Uterine smooth muscle cell (primary cell): ENCODE measurements at places on chromosomes 4 and X. TPM values are rescaled to one million over a fixed set of nuclear protein-coding genes. Genes with fewer than 3 reads are reported as not detected.

Gene HSFX4
- total RNA-seq = not detected in 2 replicates

Gene CNGA2
- not detected in 2 replicates for total RNA-seq

Gene IL1RAPL2
- total RNA-seq = 0.11 TPM in 1 of 2 replicates, not detected in the other

Gene GAGE12J
- not detected in 2 replicates for total RNA-seq

Gene PAPSS1
- 68.2 and 68.6 TPM in 2 replicates for total RNA-seq

Gene GASK1B
- total RNA-seq = 13.9 and 30.6 TPM in 2 replicates

Gene DCAF4L1
- total RNA-seq = 0.11 and 0.12 TPM in 2 replicates

Gene ALB
- total RNA-seq = 0.12 TPM in 1 of 2 replicates, not detected in the other

Gene ETDB
- not detected in 2 replicates for total RNA-seq

Gene SMIM10
- total RNA-seq = 5.4 and 5.9 TPM in 2 replicates

Gene DRD5
- total RNA-seq = not detected in 2 replicates

Gene HTATSF1
- total RNA-seq = 37.7 and 55.2 TPM in 2 replicates

Gene NSG1
- total RNA-seq = 0.44 TPM in 1 of 2 replicates, not detected in the other

Gene RBM46
- not detected in 2 replicates for total RNA-seq

Gene CENPI
- 18.1 and 46.5 TPM in 2 replicates for total RNA-seq

Gene TKTL2
- total RNA-seq = under 0.01 TPM in 1 of 2 replicates, not detected in the other

Gene CCNA2
- total RNA-seq = 32.2 and 132 TPM in 2 replicates

Gene GAGE12F
- not detected in 2 replicates for total RNA-seq

Gene CNOT6L
- total RNA-seq = 13.1 and 15.6 TPM in 2 replicates

Gene AKAP4
- total RNA-seq = not detected in 2 replicates

Gene ATP6AP1
- 58.3 and 72.5 TPM in 2 replicates for total RNA-seq

Gene USP17L11
- total RNA-seq = not detected in 2 replicates

Gene PITX2
- total RNA-seq = 0.37 and 0.89 TPM in 2 replicates

Gene NEUROG2
- total RNA-seq = not detected in 2 replicates

Gene TCEAL6
- not detected in 2 replicates for total RNA-seq

Gene FAM9C
- 0.12 TPM in 1 of 2 replicates, not detected in the other for total RNA-seq

Gene HAUS7
- 19.6 and 32.5 TPM in 2 replicates for total RNA-seq

Gene CT45A10
- total RNA-seq = not detected in 2 replicates

Gene TRPC3
- total RNA-seq = 0.62 and 1.7 TPM in 2 replicates

Gene TMPRSS11A
- not detected in 2 replicates for total RNA-seq

Gene DCAF12L2
- total RNA-seq = 0.11 and 0.25 TPM in 2 replicates

Gene ADGRL3
- 0.11 and 0.12 TPM in 2 replicates for total RNA-seq

Gene FDCSP
- total RNA-seq = not detected in 2 replicates

Gene GABRA4
- not detected in 2 replicates for total RNA-seq

Gene PAGE5
- not detected in 2 replicates for total RNA-seq

Gene SLC10A7
- 11.2 and 12.5 TPM in 2 replicates for total RNA-seq

Gene TAF7L
- 0.89 and 1.9 TPM in 2 replicates for total RNA-seq

Gene MAGEA8
- not detected in 2 replicates for total RNA-seq

Gene SMARCA1
- total RNA-seq = 54.9 and 65.7 TPM in 2 replicates

Gene AWAT2
- not detected in 2 replicates for total RNA-seq

Gene MGARP
- 3.1 and 8.0 TPM in 2 replicates for total RNA-seq

Gene SERPINA7
- total RNA-seq = not detected in 2 replicates

Gene CLIC2
- 6.2 and 12.1 TPM in 2 replicates for total RNA-seq

Gene PAK3
- total RNA-seq = 1.3 and 2.9 TPM in 2 replicates

Gene CT45A3
- not detected in 2 replicates for total RNA-seq

Gene RIPPLY1
- not detected in 2 replicates for total RNA-seq

Gene LETM1
- total RNA-seq = 81.4 and 96.8 TPM in 2 replicates

Gene CT55
- total RNA-seq = 0.25 TPM in 1 of 2 replicates, not detected in the other

Gene FHIP1A
- 1.4 TPM in 2 replicates for total RNA-seq

Gene PLP2
- total RNA-seq = 16.0 and 17.7 TPM in 2 replicates

Gene GAGE13
- total RNA-seq = not detected in 2 replicates

Gene HMX1
- not detected in 2 replicates for total RNA-seq

Gene MAGEE1
- total RNA-seq = 1.1 and 1.6 TPM in 2 replicates
